ENCODE measurements at places on chromosomes 1 and 21.

- no peak for DNase-seq
These were observed 38.0 kb downstream of the F5 start for GRCh38 chr1:169548282-169548681.

- DNase-seq, result no peak
These were observed 925 bp downstream of the PDE9A start for GRCh38 chr21:42654179-42654912.

- no peak for DNase-seq
These were observed 65.1 kb upstream of the ATP1B1 start for GRCh38 chr1:169041366-169041765.

DNA sequence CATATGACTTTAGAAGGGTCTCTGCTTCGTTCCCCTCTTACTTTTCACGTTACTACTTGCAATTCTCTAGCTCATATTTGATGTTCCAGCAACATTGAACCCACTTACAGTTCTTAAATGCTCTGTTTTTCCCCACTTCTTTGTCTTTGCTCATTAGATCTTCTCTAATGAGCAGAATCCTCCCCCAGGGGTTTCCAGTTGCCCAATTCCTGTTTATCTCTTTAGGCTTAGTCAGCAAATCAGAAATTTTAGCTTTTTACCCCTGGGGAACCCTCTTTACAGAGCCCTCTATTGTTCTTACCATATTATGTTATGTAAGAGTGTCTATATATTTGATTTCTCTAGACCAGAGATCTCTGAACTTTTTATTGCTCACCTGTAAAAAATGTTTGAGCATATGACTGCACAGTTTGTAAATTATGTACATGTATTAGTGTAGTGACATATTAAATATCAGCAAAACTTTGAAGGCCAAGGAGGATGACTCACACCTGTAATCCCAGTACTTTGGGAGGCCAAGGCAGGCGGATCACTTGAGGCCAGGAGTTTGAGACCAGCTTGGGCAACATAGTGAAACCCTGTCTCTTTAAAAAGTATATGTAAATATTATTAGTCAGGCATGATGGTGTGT, 71.4 kb downstream of the FNBP1L start:
- DNase-seq, result no peak

- no peak for DNase-seq
These were observed 61.6 kb upstream of the QSOX1 start for GRCh38 chr1:180092931-180093650.

DNA sequence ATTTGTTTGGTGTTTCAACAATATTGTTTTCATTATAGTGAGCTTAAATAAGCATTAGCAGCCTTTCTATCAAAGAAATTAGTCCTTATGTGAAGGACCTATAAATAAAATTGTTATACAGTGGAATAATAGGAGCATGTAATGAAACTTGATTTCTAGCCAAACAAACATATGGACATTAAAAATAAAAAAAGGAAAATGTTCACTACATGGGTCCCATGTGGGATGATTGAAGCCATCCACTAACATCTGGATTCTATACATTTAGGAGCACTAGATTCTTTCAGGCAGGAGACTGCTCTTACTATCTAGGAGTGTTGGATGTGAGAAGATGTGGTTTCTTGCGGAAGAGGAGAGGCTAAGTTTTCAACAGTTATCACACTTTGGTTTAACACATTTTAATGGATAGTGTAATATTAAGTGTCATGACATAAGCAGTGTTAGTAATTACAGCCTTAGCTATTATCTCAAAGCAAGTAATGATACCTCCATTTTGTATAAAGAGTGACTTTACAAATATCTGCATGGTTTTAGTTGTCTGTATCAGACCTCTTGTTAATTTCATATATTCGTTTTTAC, 62.3 kb downstream of the LYPLAL1 start:
- DNase-seq, result no peak

DNA sequence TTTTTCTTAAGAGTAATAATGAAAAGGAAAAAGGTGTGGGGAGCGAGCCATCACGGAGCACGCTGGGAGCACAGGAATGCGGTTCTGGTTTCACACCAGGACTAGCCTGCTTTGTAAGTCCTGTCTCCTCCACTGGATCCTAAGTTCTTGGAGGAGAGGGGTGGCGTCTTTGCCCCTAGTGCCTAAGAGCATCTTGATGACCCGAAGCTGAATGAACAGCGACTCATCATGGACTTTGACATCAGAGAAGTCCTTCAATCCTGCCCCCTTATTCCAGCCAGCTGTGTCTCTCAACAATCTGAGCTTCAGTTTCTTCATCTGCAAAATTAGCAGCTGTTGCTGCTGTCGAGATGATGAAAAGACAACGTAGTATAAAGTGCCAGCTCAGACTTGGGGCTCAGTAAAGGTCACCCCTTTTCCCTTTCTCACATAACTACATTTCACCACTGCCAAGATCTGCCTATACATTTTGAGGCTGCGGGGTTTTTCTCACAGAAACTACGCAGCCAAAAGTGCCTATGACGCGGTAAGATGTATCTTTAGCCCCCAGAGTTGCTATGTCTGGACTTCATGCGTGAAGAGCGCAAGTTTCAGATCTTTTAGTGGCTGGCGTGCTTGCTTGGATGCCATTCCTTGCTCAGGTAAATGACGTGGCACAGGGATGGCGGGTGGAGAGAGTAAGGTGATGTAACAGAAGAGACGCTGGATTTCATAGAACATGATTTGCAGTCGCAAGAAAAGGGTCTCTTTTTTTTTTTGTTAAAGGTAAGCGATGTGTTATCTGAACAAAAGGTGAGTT, 4.9 kb upstream of the PRDM2 start:
- DNase-seq, result no peak

DNA sequence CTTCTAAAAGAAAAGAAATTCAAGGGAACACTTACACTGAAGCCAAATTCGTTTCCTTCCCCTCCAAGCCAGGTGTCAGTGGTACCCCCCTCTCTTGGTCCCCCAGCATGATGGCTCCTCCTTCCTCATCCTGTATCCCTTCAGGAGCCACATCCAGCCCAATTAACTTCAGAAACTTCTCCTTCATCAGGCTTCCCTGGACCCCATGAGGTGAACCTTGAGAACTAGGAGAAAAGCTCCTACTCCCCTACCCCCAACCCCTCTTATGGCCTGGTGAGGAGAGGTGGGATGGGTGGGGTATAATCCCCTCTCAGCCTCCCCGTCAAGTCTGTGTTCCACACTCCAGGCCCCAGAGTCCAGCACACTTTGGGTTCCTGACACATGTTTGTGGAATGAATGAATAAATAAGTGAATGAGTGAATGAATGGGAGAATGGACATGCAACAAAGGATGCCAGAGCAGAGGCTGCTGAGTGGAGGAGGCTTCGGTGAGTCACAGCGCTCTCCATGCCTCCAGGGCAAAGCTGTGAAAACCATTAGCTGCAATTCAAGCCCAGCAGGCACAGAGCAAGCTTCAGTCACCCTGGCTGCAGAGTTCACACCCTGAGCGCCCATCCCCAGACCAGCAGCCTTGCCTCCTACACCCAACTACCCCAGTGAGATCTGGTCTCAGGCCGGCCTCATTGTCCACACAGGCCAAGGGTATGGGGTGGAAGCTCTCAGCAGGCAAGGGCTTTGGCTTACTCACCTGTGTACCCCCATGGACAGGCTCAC, 43.8 kb downstream of the BATF3 start:
- DNase-seq, result no peak

GRCh38 chr1:181396811-181397210, 86.5 kb upstream of the CACNA1E start:
- no peak for DNase-seq

DNA sequence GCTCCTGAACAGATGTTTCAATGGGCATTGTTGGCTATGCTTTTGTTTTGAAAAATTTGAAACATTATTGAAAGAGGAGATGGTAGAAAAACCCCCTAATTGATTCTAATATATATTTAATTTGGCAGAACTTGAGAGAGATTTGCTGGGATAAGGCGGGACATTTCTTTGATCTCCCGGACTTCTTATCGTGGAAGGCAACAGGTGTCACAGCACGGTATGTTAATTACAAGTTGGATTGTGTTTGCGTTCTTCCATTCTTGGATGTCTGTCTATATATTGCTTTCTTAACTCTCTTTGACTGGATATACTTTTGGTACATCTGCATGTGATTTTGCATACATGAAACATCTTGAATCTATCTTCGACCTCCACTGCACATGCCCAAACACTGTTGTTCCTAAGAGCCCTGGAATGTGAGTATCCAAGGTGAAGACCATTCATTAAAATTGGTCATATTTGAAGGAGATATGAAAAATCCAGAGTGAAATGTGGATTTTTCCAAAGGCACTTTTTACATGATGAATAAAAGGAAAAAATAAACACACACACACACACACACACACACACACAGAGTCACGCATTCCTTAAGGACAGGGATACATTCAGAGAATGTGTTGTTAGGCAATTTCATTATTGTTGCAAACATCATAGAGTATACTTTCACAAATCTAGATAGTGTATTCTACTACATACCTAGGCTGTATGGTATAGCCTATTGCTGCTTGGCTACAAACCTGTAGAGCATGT, 81.9 kb downstream of the FGGY start:
- no peak for DNase-seq

GRCh38 chr1:1437904-1438376, 2.5 kb downstream of the VWA1 start:
- no peak for DNase-seq

All from stimulated activated CD4-positive, alpha-beta T cell treated with anti-CD3 and anti-CD28 coated beads, TNF-alpha, amount 100 ng/mL, for 1 hour (primary cell).